ENCODE measurements at places on chromosomes 2 and 18.

- DNase-seq: no peak
Measured at GRCh38 chr2:67576226-67576625, 179.1 kb downstream of the ETAA1 start.

DNA sequence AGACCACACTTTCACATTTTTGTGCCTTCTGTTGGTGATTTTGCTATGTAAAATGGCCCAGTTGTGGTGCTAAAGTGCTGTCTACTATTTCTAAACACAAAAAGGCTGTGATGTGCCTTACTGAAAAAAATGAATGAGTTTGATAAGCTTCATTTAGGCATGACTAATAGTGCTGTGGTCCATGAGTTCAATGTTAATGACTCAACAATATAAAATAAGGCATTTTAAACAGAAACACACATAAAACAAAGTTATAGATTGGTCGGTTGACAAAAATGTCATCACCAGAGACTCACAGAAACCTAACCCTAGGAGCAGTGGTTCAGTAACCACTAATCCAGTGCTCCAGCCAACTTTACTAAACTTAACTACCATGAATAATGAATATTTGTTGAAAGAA is 160.0 kb downstream of the DNAH6 start:
- no peak for DNase-seq

DNA sequence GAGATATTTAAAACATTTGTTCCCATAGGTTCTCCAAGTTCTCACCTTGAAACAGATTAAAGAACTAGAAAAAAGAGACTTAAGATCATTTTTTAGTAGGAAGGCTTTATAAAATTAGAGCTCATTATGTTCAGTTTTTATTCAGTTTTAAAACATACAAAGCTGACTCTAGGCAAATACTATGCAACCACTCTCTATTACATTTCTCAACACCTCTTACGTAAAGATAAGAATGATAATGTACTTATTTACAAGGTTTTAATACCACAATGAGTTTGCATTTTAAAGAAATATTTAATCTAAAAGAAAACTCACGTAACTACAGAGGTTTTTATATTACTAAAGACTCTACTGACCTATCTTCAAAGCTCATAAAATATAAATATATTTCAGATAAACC is 68.8 kb downstream of the TMEM131 start:
- DNase-seq: no peak

GRCh38 chr2:73333564-73333963 is 40.2 kb upstream of the EGR4 start:
- no peak for DNase-seq

GRCh38 chr2:105406221-105406620 is 7.4 kb upstream of the FHL2 start:
- DNase-seq: no peak

DNA sequence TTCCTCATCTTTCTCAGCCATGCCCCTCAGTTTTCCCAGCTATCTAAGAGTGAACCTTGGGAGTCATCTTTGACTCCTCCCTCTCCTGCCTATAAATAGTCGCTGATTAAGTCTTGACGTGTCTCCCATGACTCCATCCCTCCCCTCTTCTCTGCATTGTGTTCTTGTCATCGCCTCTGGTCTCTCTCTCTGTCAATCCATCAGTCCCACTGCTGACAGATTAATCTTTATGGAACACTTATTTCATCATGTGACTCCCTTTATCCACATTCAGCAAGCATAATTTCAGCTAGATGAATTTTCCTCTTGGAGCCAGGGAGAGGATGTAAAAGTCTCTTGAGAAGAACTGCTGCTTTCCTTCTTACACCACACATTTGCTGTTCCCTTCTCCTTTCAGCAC is 9.4 kb downstream of the ADAM23 start:
- DNase-seq: no peak

DNA sequence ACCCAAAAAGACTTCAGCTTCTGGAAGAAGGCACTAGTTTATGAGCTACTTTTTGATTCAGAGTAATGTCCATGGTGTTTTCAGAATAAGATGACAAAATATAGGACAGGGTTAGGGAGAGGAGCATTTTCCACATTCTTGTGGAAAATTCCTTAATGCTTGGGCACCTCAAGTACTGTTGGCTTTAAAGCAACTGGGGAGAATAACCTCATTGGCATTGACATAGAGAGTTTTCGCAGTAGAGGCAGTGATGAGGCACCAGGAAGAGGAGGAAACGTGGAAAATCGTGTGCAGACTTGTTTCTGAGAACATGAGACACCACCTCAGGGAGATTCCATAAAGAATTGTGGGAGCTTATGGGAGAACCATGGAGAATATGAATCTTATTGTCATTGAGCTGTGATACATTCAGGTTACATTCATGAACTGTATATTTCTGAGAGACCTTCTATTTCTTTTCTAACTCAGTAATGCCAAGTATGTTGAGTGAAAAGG is 929.0 kb upstream of the NRXN1 start:
- DNase-seq: no peak

DNA sequence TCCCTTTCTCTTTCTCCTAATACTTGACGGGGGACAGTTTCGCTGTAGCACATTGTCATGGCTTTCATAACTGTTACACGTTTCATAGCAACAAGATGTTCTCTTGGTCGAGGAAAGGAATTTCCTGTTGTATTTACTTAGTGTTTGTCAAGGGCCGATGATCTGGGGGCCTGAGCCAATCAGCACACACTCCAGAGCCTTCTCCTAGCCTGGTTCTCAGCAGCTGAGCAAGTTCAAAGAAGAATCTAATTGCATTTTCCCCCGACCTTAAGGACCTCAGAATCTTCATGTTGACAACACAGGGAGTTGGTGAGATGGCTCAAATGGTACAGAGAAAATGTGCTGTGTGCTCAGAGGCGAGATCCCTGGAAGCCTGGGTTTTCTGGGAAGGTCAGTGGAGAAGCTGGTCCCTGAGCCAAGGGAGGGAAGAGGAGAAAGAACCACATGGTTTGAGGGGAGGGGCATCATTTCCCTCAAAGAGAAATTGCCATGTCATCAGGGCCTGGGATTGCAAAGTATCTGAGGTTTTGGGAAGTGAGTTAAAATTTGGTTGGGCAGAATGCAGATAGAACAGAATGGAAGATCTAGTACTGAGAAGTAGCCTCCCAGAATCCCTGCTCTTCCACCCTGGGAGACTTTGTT is 76.9 kb upstream of the AGAP1 start:
- no peak for DNase-seq

GRCh38 chr2:28661589-28662001 is 90.0 kb upstream of the PPP1CB start:
- DNase-seq: no peak

- no peak for DNase-seq
Measured at GRCh38 chr2:233354500-233354924, 218 bp downstream of the DGKD start.

GRCh38 chr18:34128436-34128835 is 96.3 kb downstream of the NOL4 start:
- no peak for DNase-seq

- DNase-seq: no peak
Measured at GRCh38 chr18:36377626-36378025, 80.1 kb downstream of the FHOD3 start.

DNA sequence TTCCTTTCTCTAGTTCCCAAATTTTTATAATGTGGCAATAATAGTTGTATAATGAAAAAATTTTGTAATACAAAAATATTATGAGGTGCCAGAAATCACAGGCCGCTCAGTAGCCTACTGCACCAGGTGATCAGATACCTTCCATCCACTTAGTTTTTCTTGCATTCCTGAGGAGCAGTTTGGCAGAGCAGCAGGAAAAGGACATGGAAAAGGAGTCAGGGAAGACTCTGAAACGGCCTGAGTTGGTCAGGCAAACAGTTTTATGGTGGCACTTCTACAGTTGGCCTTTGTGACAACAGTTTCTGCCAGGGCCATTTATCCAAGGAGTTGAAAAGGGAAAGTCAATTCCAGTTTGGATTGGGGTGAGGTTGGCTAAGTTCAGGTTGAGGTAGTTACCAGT is 165.4 kb upstream of the ALPP start:
- no peak for DNase-seq

DNA sequence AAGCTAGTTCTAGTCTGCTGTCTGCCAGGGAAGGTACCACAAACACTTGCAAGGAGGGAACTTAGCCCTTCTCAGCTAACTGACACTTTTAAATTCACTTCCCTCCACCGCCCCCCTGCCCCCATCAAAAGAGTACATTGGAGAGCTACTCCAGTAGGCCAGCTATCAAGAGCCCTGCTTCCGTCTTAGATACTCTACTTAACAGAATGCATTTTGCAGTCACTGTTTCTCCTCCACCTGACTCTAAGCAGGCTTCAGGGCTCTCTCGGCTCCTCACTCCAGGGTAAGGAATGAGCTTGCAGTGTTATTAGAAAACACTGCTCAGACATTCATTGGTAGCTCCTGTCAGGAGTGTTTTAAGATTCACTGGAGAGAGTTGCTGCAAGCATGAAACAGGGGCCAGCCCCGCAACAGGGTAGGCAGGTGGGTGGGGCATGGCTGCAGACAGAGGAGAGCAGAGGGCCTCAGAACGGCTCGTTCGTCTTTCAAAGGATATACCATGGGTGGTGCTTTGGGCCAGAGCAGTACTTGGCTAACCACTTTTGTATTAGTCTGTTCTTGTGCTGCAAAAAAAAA is 35.3 kb upstream of the PDCL3 start:
- DNase-seq: no peak

- no peak for DNase-seq
Measured at GRCh38 chr18:33983126-33983525, 241.6 kb downstream of the NOL4 start.

GRCh38 chr2:47344890-47345589 is 57.9 kb upstream of the MSH2 start:
- DNase-seq: no peak

All from stimulated activated CD8-positive, alpha-beta memory T cell treated with anti-CD3 and anti-CD28 coated beads, Interleukin-7, amount 100 ng/mL, for 1 hour (primary cell).